ENCODE measurements at places on chromosomes 1 and 21.

DNA sequence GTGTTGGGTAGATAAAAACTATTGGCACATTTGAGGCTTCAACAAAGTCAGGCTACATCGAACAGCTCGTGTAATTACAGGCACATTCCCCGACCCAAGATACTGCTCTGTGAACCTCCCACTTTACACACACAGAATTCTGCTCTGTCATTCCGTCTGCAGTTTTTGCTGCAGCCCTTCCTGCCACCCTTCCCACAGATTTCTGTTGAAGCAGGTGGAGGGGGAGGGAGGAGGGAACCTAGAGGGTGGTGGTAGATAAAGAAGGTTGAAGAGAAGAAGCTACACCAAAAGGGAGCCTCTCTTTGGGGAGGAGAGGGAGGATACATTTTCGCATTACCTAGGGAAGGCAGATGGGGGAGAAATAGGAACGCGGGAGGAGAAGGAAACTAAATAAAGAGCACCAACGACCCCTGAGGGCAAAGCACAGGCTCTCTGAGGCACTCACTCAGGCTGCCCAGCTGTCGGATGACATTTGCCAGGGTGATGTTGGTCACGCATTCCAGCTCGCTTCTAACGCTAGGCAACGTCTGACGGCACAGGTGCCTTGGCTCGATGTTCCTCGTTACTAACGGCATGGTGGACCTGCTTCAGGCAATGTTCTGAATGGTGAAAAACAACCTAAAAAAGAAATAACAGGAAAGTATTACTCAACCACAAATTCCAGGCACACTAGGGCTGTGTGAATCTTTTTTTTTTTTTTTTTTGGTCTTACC, 36.0 kb downstream of the GPR3 start:
- no peak for DNase-seq

- no peak for DNase-seq
These were observed 6.2 kb downstream of the TMEM59 start for GRCh38 chr1:54046671-54047383.

- DNase-seq = no peak
These were observed 36.3 kb downstream of the TNNI3K start for GRCh38 chr1:74271503-74271902.

DNA sequence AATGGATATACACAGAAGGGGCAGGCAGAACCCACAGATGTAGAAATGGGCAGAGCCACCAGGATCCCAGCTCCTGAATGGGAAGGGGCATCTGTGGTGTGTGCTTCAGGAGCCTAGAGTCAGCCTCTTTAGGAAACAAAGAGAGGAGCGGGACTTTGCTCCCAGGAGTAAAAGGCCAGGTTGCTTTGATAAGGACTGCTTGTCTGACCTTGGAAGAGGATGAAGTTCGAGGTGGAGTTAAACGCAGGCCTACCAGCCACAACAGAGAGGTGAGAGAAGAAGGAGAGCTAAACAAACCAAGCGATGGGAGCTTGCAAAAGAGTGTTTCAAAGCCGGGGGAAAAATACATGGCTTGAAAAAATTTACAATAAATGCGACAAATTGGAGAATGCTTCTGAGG, 49.9 kb upstream of the TMPRSS2 start:
- DNase-seq = no peak

- peak; percentile 95 for DNase-seq
These were observed at the start of gene NECAP2 for GRCh38 chr1:16440470-16441281. NECAP2 (plus strand) TSS chr1:16440724; CDS start chr1:16440762, 38 bp downstream.

GRCh38 chr1:101165532-101165931, 71.3 kb upstream of the S1PR1 start:
- no peak for DNase-seq

- no peak for DNase-seq
These were observed 553.0 kb upstream of the ZP4 start for GRCh38 chr1:238443687-238444086.

DNA sequence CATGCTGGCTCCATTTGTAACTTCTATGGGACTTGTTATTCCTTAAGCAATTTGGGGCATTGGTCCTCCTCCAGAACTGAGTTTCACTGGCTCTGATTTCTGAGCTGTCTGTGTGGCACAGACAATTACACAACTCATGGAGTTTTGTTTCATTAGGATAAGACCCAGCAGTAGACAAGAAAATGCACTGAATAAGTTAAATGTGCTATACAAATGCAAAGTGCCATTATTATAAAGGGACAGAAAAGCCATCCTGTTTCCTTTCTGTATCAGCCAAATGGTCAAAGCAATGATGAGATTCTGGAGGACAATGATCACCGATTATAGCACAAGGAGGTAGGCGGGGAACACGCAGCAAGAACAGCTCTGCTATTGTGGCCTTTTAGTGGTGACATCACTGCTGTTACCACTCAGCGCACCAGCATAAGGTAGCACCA, 81.9 kb downstream of the CNIH3 start:
- DNase-seq = no peak

DNA sequence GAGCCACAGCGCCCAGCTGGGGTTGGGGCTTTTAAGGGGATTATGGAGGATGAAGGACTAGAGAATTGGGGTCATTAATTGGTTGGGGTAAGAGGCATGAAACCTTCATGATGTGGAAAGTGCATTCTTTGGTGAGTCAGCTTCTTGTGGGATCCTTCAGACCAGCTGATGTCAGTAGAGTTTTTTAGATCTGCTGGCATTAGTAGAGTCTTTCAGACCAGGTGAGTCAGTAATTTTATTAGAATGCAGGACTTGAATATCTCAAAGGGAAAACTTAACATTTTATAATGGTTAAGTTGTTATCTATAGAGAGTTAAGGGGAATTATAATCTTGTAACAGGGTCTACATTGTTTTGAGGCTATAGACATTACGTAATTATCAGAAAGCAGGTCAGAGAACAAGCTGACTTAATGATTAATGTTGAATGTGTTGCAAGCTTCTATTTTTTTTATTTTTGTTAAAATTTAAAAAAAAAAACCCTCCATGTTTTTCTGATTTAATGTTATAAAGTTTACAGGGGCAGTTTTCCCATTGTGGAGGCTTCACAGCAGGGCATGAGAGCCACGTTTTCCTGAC, 160.9 kb upstream of the FMN2 start:
- no peak for DNase-seq

- no peak for DNase-seq
These were observed 322.8 kb downstream of the PAPPA2 start for GRCh38 chr1:176785791-176786190.

GRCh38 chr1:94301186-94301585, 63.8 kb upstream of the ARHGAP29 start:
- DNase-seq = no peak

DNA sequence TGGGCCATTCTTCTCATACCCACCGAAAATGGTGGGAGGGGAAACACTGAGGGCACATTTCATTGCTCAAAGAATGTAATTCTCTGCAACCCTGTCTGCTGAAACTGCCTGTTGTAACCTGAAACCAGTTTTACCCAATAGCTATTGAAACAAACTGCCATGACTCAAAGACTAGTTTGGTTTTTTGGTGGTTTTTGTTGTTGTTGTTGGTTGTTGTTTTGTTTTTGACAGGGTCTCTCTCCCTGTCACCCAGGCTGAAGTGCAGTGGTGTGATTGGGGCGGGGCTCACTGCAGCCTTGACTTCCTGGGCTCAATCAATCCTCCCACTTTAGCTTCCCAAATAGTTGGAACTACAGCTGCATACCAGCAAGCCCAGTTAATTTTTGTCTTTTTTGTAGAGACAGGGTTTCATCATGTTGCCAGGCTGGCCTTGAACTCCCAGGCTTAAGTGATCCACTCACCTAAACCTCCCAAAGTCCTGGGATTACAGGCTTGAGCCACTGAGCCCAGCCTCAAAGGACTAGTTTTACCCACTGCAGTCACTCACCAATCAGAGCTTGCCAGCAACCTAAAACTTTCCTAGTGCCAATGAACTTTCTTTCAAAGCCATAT, 2.1 kb upstream of the IPP start:
- no peak for DNase-seq

DNA sequence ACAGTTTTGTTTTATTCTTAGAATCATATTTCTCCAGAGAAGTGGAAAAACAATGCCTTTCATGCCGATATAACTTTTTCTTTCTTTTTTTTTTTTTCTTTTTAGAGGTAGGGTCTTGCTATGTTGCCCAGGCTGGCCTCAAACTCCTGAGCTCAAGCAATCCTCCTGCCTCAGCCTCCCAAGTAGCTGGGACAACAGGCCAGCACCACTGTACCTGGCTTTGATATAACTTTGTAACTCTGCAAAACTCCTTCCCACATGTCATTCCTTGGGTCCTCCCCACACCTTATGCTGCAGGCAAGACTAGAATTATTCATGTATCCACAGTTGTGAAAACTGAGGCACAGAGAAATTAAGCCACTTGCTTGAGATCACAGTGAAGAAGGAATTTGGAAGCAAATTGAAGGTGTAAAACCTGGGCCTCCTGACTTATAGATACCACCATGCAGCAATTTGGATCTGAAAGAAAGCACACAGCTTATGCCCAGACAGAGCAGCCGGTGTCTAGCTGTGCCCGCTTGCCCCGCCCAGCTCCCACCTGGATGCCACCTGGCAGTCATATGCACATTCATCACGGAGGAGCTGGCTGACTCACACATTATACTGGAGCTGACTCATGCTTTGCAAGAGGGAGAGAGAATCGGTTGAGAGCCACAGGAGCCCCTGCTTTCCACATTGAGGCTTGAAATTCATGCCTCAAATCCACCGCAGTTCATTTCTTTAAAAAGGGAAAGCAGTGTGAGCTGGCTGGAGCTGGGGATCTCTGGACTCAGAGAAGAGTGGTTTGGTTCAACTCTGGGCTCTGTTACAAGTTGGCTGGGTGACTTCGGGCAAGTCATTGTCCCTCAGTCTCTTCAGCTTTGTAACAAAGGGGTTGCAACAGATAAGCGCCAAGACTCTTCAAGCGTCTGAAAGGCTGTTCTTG, 8.3 kb upstream of the SLC2A1 start:
- no peak for DNase-seq

DNA sequence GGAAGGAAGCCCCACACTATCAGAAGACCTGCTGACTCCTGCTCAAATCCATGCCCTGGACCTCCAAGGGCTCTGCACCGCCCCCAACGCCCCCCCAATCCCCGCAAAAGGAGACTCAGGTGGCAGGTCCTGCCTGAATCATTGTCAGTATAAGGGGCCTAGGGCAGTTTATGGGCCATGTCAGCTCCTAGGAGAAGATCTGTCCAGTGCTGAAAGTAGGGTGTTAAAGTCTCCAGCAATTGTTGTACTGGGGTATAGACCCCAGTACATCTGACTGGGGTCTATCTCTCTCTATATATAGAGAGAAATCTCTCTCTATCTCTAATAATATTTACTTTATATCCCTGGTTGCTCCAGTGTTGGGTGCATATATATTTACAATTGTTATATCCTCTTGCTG, 12.1 kb upstream of the OLIG2 start:
- DNase-seq = no peak

DNA sequence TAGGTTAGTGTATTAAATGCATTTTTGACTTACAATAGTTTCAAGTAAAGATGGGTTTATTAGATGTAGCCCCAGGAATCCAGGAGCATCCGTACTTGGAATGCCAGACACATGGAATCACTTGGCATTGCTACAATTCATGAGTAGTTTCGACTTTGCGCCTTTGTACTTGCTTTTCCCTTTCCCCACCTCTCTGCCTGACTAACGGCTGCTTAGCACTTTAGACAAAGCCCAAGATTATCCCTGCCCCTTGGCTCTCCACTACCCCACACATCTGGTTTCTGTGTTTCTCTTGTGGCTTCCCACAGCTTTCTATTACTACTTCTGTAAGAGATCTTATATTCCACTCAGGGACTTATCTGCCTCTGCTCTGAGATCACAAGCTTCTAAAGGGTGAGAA, 397.7 kb upstream of the POU3F1 start:
- DNase-seq = no peak
